ENCODE measurements at places on chromosomes 16 and 17.

- no peak for DNase-seq
Measured at GRCh38 chr17:50461550-50462132, 7.0 kb downstream of the CHAD start.

DNA sequence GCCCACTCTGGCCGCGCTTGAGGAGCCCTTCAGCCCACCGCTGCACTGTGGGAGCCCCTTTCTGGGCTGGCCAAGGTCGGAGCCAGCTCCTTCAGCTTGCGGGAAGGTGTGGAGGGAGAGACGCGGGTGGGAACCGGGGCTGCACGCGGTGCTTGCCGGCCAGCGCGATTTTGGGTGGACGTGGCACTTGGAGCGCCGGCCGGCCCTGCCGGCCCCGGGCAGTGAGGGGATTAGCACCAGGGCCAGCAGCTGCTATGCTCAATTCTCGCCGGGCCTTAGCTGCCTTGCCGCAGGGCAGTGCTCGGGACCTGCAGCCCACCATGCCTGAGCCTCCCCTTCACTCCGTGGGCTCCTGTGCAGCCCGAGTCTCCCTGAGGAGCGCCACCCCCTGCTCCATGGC is 9.9 kb upstream of the ATP1B2 start:
- DNase-seq = no peak

DNA sequence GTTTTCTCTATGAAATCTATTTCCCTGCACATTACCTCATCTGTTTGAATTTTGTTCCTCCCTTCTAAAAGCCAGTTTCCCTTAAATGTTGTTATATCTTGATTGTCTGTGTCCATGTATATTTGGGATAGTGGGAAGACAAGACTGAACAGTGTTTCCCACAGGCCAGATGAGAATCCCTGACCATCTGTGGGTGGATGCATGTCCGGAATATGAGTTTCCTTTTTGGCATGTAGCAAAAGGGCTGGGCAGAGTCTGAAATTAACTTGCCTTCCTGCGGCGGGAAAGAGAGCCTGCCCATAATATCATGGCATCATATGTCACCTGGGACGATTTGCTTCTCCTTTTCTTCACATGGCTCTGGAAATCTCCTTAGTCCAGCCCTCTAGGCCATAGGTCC is 385.8 kb upstream of the MAF start:
- no peak for DNase-seq

GRCh38 chr17:10021272-10021984 is 116.4 kb upstream of the RCVRN start:
- DNase-seq = no peak

GRCh38 chr17:19303367-19303776 is 59.2 kb downstream of the B9D1 start:
- no peak for DNase-seq

DNA sequence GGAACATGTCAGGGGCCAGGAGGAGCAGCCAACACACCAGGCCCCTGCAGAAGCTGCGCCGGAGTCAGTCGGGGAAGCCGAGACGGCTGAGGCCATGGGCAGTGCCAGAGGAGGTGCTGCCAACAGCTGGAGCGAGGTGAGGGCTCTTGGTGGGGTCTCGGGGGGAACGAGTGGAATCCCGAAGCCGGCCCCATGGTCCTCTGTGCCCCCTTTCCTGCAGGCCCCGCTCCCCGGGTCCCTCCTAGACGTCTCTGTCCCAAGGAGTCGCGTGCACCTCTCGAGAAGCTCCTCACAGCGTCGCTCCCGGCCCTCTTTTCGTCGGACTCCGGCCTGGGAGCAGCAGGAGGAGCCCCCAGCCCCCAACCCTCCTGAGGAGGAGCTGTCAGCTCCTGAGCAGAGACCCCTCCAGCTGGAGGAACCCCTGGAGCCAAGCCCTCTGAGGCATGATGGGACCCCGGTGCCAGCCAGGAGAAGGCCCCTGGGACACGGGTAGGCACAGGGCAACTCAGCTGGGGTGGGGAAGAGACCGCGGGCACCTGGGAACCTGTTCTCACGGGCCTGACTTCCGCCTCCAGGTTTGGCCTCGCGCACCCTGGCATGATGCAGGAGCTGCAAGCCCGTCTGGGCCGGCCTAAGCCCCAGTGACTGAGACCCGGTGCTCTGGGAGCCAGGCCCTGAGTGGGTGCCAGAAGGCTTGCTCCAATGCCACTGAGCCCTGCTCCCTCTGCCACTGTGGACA is 3.6 kb downstream of the APOBR start:
- DNase-seq = no peak

GRCh38 chr16:56334761-56335160 is 90.6 kb downstream of the AMFR start:
- no peak for DNase-seq

DNA sequence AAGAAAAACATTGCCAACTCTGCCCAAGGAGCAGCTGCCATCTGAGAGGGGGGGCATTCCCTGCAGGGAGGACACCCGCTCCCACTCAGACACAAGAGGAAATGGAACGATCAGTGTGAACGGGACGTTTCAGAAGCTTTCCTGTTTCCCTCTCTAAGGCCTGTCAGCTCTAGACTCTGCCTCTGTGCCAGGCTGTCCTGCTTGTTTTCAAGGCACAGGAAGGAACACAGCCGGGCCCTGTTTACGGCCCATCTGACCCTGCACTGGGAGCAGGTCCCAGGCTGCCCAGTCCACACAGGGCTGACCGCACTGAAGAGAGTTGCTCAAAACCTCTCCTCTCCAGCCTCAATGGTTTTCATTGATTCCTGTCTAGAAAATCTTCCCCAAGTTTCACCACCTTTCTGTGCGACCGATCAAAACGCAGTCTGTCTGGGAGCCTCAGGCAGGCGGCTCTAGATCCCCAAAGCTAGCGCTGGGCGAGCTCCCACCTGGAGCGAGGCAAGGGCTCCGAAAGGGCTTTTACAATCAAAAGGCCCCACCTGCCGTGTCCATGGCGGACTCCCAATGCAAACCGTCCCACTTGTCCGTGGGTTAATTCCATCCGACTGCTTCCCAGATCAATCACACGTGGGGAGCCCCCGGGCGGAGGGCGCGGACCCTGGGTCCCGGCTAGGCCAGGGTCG is 1.5 kb downstream of the PIEZO1 start:
- DNase-seq = no peak

DNA sequence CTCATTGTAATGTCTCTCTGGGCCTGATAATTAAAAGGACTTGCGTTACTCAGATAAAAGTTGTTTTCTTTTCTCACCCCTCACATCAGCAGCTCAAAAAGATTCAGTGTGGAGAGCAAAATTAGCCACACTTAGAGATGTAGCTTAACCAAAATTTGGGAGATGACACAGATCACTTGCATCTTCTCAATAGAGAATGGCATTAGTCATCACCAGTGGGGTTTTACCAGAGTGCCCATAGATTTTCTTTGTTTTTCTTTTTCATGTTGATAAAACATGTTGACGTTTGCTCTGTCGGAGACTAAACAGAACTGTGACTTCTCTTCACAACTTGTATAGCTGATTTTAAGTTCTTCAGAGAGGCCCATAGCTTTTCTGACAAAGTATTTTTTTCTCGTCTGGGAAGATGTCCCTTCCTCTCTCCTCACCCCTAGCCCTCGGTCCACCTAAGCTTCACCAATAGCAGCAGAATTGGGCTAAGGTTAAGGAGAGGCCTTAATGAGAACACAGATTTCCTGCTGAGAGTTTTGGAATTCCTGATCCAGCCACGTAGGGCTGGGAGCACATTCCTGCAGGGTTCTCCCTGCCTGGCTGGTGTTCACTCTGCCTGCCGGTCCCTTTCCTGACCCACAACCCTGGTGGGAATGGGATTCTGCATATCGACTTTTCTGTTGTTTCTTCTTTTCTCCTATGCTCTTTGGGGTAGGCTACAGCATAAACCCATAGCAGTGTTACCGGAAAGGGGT is 92.6 kb downstream of the CACNG3 start:
- peak; percentile 54 for DNase-seq

DNA sequence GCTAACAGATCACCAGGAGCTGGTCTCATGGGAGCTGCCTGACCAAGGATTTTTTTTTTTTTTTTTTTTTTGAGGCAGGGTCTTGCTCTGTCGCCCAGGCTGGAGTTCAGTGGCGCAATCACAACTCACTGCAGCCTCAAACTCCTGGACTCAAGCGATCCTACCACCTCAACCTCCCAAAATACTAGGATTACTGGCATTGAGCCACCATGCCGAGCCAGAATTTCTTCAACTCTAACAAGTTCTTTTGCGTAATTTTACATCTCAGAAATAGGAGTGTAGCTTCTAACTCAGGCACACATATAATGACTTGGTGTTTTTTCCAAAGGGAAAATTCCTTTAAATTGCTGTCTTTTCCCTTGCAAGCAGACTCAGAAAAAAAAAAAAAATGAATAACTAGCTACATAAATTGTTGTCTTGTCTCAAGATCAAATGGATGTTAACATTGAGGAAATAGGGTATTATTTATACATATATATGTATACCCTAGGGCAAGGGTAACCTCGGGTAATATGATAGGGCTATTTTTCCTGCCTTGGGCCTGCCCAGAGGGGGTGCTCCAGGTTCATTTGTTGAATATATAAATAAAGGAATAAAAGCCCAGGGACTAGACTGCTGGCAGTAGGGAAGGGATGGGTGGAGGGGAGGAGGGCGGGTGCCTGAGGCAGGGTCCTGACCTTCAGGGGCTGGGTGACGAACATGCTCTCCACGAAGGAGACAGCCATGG is 42.8 kb upstream of the GCSH start:
- DNase-seq = no peak

DNA sequence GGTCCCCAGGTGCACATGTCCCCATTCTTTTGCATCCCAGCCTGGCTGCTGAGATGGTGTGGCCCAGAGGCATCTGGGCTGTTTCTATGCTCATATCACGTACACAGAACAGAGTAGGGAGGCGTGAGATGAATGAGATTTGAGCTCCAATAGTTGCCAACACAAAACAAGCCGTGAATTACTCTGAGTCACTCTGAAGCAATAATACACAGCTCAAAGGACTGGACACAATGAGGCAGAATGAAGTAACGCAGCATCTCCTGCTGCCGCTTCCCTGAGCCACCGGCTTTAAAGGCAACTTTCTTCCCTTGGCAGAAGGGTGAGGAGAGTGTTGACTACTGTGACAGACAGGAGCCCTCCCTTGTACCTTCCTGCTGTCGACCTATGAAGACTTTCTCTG is 33.9 kb upstream of the CLEC18B start:
- no peak for DNase-seq

Data from neural progenitor cell (in vitro differentiated cells).